ENCODE measurements at places on chromosomes 12 and 14.

GRCh38 chr12:51817027-51817953 lies 31.2 kb downstream of the FIGNL2 start:
- DNase-seq = no peak

GRCh38 chr12:4005851-4006430 lies 132.7 kb upstream of the PARP11 start:
- DNase-seq = no peak

- peak; percentile 82 for DNase-seq
These were observed at the start of gene BCL7A for GRCh38 chr12:122021822-122022392. TSS of gene BCL7A (plus strand) at chr12:122021884. CDS start at chr12:122022092, 208 bp downstream.

- DNase-seq = peak; percentile 51
These were observed 32.5 kb downstream of the BRMS1L start for GRCh38 chr14:35858521-35859209.

DNA sequence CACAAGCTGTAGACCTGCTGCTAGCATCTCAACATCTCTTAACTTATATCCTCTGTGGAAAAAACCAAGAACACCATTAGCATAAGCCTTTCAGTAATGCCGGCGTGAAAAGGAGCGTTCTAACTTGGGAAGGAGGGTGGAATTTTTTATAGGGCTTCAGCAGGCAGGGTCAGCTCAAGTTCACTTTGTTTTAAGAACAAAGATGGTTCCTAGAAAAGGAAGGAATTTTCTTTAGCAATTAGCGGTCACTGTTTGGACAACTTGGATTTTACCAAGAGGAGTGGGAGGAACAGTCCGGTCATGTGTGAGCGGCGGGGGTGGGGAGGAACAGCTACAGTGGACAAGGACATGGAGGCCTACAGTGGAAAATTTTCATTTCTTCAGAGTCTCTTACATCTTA lies 35.9 kb downstream of the BBS10 start:
- DNase-seq = no peak
